T-cell (primary cell): ENCODE measurements at places on chromosomes 3 and 15.

GRCh38 chr3:98350082-98350481 lies 3.6 kb upstream of the OR5K4 start:
- H3K4me1 ChIP-seq: no peaks in the 10 kb centered on the region
- H3K27me3 ChIP-seq: no peaks in the 10 kb centered on the region
- H3K27ac ChIP-seq: no peak overlapping the region
- no peaks in the 10 kb centered on the region for H3K36me3 ChIP-seq

- H3K27me3 ChIP-seq: no peaks in the 10 kb centered on the region
- DNase-seq: no peak
- H3K4me3 ChIP-seq: no peak overlapping the region
- no peaks in the 10 kb centered on the region for H3K4me1 ChIP-seq
- H3K27ac ChIP-seq: no peak overlapping the region
Measured at GRCh38 chr3:128814519-128815317, 64.7 kb upstream of the ACAD9 start.

DNA sequence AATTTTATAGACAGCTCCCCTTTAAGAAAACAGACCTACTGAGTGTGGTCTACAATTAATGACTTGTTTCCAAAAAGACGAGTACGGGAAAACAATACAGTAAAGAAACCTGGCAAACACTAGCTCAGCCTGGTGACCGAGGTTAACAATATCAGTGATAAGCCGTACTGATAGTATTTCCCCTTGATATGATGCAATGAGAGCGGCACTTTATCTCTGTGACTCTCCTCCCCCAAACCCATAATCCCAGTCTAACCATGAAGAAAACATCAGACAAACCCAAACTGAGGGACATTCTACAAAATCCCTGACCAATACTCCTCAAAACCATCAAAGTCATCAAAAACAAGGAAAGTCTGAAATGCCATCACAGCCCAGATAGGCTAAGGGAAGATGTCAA lies 8.2 kb downstream of the DENND4A start:
- H3K4me1 ChIP-seq: peaks cover 19% of the 10 kb centered on the region
- no peak overlapping the region for H3K4me3 ChIP-seq
- DNase-seq: no peak
- H3K27me3 ChIP-seq: no peaks in the 10 kb centered on the region

GRCh38 chr3:11498646-11499045 lies 145.1 kb downstream of the VGLL4 start:
- H3K4me1 ChIP-seq: no peaks in the 10 kb centered on the region
- no peak overlapping the region for H3K27ac ChIP-seq
- no peaks in the 10 kb centered on the region for H3K27me3 ChIP-seq
- H3K4me3 ChIP-seq: no peak overlapping the region
